ENCODE measurements at places on chromosomes 1 and 21. TPM values are rescaled to one million over a fixed set of nuclear protein-coding genes. Genes with fewer than 3 reads are reported as not detected.

The GPR153 gene
- 0.92 TPM for total RNA-seq

The TMPRSS15 gene
- total RNA-seq: not detected

The RAP1GAP gene
- 0.35 TPM for total RNA-seq

The WNT3A gene
- 0.10 TPM for total RNA-seq

All from T-cell (primary cell).